ENCODE measurements at places on chromosomes 5 and 9. TPM values are rescaled to one million over a fixed set of nuclear protein-coding genes. Genes with fewer than 3 reads are reported as not detected.

EPB41L4B gene
- 10.0 TPM for total RNA-seq

DNA sequence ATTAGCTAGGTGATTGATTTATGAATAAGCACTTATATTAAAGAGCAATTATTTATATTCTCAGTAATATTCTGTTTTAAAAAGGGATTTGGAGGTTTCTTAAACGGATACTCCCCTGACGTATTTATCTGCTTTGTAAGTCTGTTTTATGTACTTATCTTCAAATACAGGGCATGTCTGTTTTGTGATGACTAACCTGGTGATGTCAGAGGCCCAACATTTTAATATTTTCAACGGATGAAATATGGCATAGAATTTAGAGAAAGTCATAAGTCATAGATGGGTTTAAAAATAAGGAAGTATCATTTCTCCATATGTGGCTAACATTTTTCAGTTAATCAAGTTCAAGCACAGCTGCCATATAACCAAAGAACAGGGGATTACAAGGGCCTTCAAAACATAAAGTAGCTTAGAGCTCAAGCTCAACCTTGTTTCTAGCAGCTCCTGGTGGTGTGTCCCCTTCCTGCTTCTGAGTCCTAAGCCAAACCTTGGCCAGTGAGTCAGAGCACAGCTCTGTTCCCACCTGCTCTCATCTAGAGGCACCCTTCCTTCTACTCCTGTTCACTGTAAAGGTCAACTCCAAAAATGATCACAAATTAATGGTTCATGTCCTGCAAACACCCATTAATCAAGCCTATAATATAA lies 131.4 kb downstream of the OXCT1 start:
- no peak overlapping the region for H3K27ac ChIP-seq
- H3K36me3 ChIP-seq: no peaks in the 10 kb centered on the region
- H3K27me3 ChIP-seq: no peaks in the 10 kb centered on the region
- H3K4me3 ChIP-seq: no peak overlapping the region
- DNase-seq: no peak

DNA sequence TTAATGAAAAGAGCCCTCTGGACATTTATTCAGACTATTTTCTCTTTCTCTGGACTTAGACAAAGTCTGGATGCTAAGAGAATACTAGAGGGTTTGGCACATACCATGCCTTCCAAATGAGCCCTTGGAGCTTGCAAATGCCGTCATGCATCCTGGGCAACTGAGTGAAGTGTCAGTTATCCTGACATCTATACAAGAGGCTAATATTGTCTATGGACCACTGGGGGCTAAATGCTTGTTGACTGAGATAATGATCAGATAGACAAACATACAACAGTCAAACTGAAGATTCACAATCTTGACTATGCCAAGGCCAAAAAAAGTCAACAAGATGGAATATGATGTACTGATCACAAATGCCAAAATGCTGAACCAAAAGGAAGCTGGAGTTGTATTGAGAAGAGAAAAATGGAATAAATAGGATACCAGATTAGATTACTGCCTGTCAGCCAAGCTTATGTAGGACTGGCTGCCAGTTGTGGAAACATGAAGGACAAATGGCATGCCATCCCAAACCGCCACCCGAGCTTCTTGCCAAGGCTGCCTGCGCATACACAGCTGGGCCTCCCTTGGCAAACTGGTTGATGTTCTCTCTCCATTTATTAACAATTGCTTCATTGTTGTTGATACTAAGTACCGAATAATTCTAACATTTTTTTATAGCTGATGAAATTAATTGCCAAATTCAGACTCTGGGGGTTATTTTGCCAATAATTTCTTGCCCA lies 240.1 kb upstream of the GRAMD2B start:
- peaks cover 2% of the 10 kb centered on the region for H3K4me1 ChIP-seq
- no peak for DNase-seq
- H3K4me3 ChIP-seq: no peak overlapping the region
- H3K27ac ChIP-seq: no peak overlapping the region
- H3K36me3 ChIP-seq: no peaks in the 10 kb centered on the region

TTC39B gene
- 3.1 TPM for total RNA-seq

GRCh38 chr9:4618700-4619099 lies 43.4 kb upstream of the PLPP6 start:
- H3K27ac ChIP-seq: no peak overlapping the region
- H3K36me3 ChIP-seq: no peaks in the 10 kb centered on the region
- no peak overlapping the region for H3K4me3 ChIP-seq
- H3K27me3 ChIP-seq: peaks cover 2% of the 10 kb centered on the region

GRCh38 chr9:132032238-132032950 lies 47.3 kb downstream of the MED27 start:
- H3K4me1 ChIP-seq: peaks cover 47% of the 10 kb centered on the region
- no peak overlapping the region for H3K4me3 ChIP-seq
- no peak overlapping the region for H3K27ac ChIP-seq
- no peaks in the 10 kb centered on the region for H3K27me3 ChIP-seq
- no peak for DNase-seq
- H3K36me3 ChIP-seq: no peaks in the 10 kb centered on the region

PPP1R26 gene
- total RNA-seq: 22.2 TPM

FOXD4L3 gene
- total RNA-seq: 0.27 TPM

DNA sequence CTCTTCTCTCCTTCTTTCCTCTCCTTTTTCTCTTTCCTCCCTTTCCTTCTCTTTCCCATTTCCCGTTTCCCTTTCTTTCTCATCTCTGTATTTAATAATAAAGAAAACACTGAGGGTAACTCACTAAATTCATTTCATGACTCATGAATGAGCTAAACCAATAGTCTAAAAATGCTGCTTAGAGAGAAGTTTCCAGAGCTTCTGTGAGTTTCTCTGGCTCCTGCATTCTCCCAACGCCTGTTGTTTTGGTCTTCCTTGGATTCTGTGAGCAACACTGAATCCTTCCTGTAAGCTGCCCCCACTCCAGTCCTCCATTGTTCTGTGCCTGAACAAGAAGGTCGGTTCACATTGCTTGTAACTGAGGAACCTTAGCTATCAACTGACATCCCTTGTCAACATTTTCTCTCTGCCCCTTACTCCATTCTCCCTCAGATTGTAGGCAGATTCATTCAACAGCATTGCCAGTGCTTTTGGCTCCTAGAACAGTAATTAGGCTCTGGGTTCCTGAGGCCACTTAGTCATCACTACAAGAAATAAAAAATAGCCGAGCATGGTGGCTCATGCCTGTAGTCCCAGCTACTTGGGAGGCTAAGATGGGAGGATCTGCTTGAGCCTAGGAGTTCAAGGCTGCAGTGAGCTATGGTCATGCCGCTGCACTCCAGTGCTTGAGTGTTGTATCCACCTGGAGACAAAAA lies 237.7 kb upstream of the KLF4 start:
- no peak overlapping the region for H3K27ac ChIP-seq
- peaks cover 1% of the 10 kb centered on the region for H3K27me3 ChIP-seq
- H3K4me1 ChIP-seq: peaks cover 5% of the 10 kb centered on the region
- no peak overlapping the region for H3K4me3 ChIP-seq

PCDHA9 gene
- 18.9 TPM for total RNA-seq

ADRB2 gene
- total RNA-seq: not detected

GRCh38 chr9:84111726-84112125 lies 131.1 kb downstream of the RMI1 start:
- H3K4me3 ChIP-seq: no peak overlapping the region
- peaks cover 6% of the 10 kb centered on the region for H3K4me1 ChIP-seq
- H3K36me3 ChIP-seq: peaks cover 19% of the 10 kb centered on the region
- H3K27ac ChIP-seq: peak overlapping the region; percentile 83

- no peak for DNase-seq
- no peak overlapping the region for H3K27ac ChIP-seq
- H3K4me1 ChIP-seq: peaks cover 3% of the 10 kb centered on the region
Observed at GRCh38 chr9:96121136-96121535, 180.8 kb downstream of the HSD17B3 start.

GRCh38 chr5:151682751-151683331 lies 3.9 kb downstream of the SPARC start:
- no peak overlapping the region for H3K4me3 ChIP-seq
- no peak for DNase-seq
- H3K27me3 ChIP-seq: peaks cover 2% of the 10 kb centered on the region
- H3K4me1 ChIP-seq: peaks cover 45% of the 10 kb centered on the region
- H3K27ac ChIP-seq: peak overlapping the region; percentile 45

- H3K4me3 ChIP-seq: no peak overlapping the region
- H3K36me3 ChIP-seq: peaks cover 4% of the 10 kb centered on the region
- peaks cover 28% of the 10 kb centered on the region for H3K4me1 ChIP-seq
- H3K27me3 ChIP-seq: peaks cover 9% of the 10 kb centered on the region
Observed at GRCh38 chr9:36866840-36867239, 167.2 kb downstream of the PAX5 start.

GRCh38 chr5:130836729-130837649 lies 328.1 kb downstream of the HINT1 start:
- H3K27me3 ChIP-seq: no peaks in the 10 kb centered on the region
- no peaks in the 10 kb centered on the region for H3K4me1 ChIP-seq
- H3K4me3 ChIP-seq: no peak overlapping the region
- DNase-seq: no peak

GRCh38 chr9:33044677-33045282 lies 19.7 kb downstream of the DNAJA1 start:
- H3K4me3 ChIP-seq: peak overlapping the region; percentile 82
- no peaks in the 10 kb centered on the region for H3K36me3 ChIP-seq
- H3K27me3 ChIP-seq: peaks cover 1% of the 10 kb centered on the region
- peak overlapping the region; percentile 94 for H3K27ac ChIP-seq
- DNase-seq: peak; percentile 25
- peaks cover 4% of the 10 kb centered on the region for H3K4me1 ChIP-seq

Measured in glutamatergic neuron (in vitro differentiated cells).